ENCODE measurements at places on chromosomes 4 and X.
A peak's percentile ranks its signal among the peaks of the same experiment; 100 is the strongest.

DNA sequence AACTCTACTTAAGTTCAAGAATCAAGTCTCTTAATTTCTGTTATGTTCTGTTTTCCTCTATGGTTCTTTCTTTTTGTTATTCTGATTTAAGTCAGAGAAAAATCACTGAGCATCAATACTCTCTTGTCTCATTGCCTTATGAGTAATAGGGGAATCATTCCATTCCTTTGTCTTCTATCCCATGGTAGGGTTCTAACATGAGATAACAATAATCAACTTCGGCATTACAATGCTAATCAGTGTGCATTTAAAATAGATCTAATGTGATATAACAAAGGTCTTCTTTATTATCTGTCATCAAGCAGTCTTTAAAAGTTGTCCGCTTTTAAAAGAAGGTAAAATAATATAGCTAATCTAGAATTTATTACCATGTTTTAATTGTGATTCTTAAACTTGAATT, 446.9 kb downstream of the IL15 start:
- no peak for DNase-seq

DNA sequence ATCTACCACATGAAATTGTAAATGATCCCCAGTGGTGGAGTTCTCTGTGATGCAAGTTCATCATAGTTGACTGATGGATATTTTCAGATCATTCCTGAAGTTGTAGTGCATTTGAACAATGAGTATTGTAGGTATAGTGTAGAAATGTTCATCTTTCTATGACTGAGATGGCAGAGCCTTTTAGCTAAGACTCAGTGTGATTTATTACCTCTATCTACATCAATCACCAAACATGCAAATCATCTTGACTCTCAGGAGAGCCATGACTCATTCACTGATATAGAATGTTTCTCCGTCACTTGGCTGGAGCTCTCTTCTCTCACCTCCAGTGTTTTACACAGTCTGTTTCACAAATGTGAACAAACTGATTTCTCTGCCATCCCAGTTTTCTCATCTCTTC, 392.6 kb downstream of the IL1RAPL1 start:
- DNase-seq: no peak

- DNase-seq: no peak
Measured at GRCh38 chr4:48954314-48954713, 31.8 kb upstream of the CWH43 start.

DNA sequence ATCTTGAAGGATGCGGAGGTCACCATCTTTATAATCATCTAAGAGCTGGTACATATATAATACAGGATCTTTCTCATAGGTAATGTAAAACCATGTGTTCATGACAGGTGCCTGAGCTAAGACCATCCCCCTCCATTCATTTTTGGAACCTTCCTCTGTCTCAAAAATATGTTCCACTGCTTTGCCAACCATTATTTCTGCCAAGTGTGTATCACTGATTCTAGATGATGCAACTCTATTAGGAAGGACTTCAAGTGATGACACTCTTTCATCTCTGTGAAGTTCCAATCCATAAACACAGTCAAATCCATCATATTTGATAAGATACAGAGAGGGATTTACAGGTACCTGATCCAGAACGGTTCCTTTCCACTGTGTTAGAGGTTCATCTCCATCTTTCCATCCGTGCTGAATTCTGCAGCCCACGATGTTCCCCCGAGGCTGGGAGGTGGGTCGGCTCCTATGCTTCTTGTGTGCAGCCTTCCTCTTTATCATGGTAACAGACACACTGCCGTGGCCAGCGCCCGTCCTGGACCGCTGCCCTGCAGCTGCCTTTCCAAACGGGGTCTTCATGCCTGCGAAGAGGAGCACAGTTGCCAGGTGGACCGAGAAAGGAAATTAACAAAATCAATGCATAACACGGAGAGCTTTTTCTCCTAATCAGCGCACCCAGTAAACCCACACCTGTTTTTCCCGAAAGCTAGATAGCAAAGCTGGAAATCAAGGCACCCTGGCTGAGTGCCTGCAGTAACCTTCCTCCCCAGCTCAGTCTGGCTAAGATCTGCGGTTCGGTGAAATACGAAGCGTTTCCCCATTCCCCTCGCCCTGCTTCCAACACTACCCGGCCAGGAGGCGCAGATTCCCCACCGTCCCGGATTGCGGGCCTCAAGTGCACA, 718 bp downstream of the SPIN3 start:
- no peak for DNase-seq

DNA sequence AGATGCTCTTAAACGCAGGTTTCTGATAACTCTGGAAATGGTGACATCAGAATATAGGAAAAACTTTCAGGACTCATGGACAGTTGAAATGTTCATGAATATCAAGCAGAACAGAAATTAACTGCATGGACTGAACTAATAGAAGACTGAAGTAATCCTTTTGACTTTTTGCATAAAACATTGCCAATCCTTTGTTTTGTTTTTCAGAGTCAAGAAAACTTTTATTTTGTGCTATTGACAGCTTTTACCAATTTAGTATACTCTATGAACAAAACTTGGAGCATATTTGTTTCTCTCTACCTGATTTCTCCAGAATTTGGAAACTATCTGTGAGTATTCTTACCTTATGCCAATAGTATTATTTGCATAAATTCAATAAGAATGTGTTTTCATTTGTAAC, 61.2 kb upstream of the HMX1 start:
- no peak for DNase-seq

- DNase-seq: no peak
Measured at GRCh38 chr4:140236654-140237169, 82.7 kb upstream of the MAML3 start.

- no peak for DNase-seq
Measured at GRCh38 chrX:73563738-73564068, 706 bp downstream of the CHIC1 start.

DNA sequence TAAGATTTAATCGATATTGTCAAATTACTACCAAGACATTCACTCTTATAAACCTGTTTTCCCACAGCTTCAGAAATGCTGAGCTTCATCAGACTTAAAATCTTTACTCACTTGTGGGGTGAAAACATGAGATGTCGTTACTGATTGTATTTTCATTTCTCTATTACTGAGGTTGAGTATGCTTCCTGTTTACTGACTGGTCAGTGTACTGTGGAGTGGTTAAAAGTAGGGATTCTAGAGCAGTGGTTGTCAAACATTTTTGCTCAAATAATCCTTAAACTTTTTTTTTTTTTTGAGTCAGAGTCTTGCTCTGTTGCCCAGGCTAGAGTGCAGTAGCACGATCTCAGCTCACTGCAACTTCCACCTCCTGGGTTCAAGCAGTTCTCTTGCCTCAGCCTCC, 50.3 kb downstream of the NSUN7 start:
- peak; percentile 64 for DNase-seq

DNA sequence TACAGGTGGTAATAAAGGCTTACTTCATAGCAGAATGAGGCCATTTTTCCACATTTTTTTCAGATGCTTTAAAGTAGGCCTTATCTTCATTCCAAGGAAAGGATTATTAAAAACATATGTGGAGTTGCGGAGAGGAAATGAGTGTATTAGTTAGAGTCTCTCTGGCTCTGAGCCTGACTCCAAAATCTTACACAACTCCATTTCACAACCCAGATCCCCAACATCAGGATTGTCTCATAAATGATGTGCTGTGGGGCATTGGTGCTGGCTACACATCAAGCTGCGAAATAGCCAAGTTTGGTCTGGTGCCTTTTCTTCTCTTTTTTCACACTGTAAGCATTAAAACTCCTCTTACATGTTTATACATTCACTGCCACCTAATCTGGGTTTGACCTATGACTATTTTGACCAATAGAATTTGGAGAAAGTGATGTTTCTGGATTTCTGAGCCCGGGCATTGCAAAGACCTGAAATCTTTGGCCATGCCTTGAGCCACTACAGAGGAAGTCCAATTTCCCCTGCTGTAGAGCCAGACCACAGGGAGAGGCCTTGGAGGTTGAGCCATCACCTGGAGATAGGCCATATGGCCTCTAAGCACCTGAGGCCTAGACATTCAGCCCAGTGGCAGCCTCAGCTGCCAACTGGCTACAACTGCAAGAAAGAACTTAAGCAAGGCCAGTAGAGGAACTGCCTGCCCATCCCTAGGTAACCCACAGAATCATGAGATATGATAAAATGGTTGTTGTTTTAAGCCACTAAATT, 16.7 kb upstream of the SOD3 start:
- DNase-seq: no peak

DNA sequence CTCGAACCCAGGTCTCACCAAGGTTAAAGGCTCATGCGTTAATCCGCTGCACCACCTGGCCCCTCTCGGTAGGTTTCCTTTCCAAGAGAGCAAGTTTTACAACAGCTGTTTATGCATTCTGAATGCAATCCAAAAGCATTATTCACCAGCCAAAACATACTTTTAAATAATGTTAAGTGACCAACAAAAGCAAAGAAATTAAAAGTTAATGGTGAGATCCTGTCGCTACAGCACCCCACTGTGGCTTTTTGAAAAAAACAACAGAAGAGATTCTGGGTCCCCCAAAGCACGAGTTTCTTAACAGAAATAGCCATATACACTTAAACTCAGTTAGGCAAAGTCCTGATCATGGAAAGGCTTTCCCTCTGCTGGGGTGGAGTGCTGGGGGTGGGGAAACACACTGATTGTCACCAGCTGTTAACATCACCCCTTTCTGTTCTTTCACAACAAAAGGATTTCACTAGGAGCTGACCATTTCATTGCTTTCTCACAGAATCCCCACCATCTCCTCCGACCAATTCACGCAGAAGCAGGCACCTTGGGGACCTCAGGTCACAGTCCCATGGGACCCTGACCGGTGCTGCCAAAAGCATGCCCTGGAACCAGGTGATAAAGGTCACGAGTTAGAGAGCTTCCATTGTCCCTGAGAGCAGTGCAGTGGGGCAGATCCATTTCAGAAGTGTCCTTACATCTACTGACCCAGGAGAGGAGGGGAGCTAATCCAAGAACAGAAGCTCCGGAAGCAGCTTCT, 51.2 kb downstream of the ZNF827 start:
- no peak for DNase-seq

DNA sequence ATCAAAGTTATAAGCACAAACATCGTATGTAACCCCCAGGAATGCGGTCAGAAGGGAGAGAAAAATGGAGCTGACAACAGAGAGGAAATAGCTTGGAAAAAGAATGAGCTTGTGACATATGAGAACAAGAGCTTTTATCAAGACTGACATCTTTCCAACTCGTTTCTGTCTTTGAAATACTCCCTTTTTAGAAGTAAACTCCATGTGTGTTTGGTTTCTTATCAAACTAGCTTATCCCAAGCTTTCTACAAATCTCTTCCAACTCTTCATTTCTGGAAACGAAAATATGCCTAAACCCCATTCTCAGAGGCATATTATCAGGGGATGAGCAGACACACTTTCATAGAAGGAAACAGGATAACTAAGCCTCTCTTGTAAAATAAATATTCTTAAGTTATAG, 235.4 kb downstream of the NAF1 start:
- DNase-seq: no peak

DNA sequence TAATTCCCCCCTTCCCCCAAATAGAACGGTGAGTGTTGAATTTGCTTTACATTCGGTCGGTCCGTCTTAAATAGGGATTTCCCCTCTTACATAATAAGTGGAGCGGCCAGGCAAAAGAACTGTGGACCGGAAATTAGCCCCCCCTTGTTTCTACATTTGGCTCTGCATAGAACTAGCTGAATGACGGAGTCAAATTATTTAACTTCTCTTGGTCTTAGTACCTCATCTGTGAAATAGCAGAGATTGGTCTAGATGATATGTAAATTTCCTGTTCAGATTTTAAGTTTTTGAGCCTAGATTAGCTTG, 1.3 kb downstream of the SPATA18 start:
- no peak for DNase-seq
